Suprapubic skin (tissue), 4 donors: ENCODE measurements at places on chromosomes 2 and 18. TPM values are rescaled to one million over a fixed set of nuclear protein-coding genes. Genes with fewer than 3 reads are reported as not detected.

The NT5DC4 gene
- not detected for total RNA-seq

- DNase-seq = no peak
Measured at GRCh38 chr18:50313873-50314460, 26.5 kb upstream of the CXXC1 start.

GRCh38 chr18:71079606-71080005 is 790.8 kb downstream of the SOCS6 start:
- DNase-seq = no peak

DNA sequence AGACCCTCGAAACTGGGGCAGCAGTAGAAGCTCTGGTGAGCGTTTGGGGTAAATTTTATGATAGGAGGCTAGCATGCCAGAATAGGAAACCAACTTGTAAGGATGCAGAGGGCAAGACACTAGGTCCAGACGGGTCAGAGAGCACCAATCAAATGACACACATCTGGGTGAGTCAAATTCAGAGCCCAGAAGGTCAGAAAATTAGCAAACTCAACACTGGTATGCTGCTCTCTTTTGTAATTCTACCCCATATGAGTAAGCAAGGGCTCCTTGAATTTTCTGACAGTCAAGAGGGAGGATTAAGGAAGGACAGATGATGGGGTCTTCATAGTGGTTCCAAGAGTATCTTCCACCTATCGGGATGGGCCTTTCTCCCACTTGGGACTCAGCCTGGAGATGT is 209.8 kb downstream of the BCL2 start:
- no peak for DNase-seq

GRCh38 chr2:237320801-237321560 is 93.0 kb downstream of the COL6A3 start:
- DNase-seq = peak; percentile 90
